NCI-H187 treated with DMSO at 0.1 percent for 48 hours (cell line): ENCODE measurements at places on chromosomes 12 and 14.

GRCh38 chr14:31286456-31287293 is 79.1 kb upstream of the HECTD1 start:
- no peak for DNase-seq

DNA sequence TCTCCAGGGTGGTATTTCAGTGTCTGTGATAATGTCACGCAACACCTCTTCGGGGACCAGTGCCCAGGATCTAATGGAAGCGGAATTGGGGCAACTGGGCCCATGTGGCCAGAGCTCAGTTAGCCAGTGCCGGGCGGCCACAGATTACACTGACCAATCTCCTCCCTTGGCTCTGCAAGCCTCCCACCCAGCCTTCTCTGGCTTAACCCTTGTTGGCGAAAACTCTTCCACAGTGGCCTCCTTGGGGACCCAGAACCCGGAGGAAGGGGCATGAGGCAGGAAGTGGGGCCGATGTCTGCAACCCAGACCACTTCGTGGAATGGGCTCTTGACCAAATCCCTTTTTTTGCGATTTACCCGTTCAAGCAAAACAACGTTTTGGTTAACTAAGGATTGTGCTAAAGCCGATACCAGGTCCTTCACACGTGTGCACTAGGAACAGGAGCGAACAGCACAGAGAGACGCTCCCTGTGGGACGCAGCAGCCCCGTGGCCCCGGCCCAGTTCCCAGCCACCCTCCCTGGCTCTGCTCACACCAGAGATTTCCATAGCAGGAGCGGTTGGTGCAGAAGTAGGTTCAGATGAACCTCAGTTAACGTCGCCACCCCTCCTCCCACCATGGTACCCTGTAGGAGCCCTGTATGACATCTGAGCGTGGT is 38.2 kb downstream of the SLC8B1 start:
- DNase-seq = no peak

GRCh38 chr12:75161488-75161887 is 48.2 kb downstream of the KCNC2 start:
- DNase-seq = no peak

GRCh38 chr14:41062826-41063225 is 543.9 kb upstream of the LRFN5 start:
- DNase-seq = no peak

DNA sequence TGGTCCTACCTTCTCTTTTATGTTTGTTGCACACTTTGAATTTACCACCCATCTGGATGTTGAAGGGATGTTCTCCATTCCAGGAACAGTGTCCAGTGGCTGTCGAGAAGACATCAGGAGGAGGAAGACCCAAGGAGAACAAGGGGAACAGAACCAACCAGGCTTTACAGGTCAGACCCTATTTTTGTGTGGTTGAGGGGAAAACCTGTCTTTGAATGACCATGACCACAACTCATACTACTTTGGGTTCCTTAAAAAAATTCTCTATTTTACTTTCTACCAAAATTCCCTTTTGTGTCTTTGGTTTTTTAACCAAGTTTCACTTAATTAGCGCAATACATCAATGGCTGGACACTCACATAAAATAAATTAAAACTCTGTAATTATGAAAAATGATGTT is 78.7 kb downstream of the PLXNC1 start:
- DNase-seq = no peak

DNA sequence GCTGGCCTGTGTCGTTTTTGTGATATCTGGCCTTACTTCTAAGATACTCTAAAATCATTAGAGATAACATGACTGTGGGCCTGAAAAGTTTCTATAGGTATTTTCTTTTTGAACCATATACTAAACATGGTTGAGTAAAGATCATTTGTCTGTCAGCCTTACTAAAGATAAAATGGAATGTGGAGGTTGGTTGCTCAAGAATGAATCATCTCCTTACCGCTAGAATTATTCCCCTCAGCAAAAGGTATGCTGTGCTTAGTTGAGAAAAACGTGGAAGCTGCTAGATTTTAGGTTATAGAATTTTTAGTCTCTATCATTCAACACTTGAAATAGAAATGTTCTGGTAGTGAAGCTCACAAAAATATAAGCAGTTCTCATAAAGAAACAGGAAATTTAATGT is 407.3 kb downstream of the AEBP2 start:
- DNase-seq = no peak
